HepG2 (cell line): ENCODE measurements at places on chromosomes 7 and 10. TPM values are rescaled to one million over a fixed set of nuclear protein-coding genes. Genes with fewer than 3 reads are reported as not detected.

DNA sequence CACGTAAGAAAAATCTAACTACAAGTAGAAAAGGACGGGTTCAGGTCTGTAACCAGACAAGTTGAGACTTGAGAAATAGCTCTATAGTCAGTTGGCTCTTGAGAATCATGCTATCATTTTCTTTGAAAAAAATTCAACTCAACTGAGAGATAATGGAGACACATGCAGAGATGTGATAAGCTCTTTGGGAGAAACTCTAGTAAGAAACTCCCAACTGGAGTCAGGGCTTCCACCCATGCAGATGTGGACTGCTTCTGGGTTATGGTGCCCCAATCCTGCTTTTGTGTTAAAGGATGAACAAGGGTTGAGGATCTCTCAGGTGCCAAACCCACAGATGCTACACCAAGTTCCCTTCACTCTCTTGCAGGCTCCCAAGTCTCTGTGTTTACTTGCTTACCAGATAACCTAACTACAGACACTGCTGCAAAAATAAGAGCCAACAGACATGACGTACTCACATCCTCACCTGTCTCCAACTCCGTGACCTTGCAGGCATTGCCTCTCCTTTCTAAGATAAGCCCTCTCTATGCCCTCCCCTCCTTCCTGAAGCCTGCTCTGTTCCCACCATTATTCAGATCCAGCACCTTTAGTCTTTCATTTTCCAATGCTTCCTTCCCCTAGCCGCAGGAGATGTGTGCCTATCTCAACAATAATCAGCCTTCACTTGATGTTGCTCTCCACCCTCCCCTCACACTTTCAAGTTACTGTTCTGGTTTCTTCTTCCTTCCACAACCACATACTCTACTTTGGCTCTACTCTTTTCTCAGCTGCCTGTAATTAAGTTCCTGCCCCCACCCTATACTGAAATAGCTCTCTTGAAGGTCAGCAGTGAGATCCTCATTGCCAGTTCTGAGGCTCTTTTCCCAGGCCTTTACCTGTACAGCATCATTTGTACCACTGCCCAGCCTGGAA lies 130.0 kb downstream of the ICA1 start:
- DNase-seq = no peak

DNA sequence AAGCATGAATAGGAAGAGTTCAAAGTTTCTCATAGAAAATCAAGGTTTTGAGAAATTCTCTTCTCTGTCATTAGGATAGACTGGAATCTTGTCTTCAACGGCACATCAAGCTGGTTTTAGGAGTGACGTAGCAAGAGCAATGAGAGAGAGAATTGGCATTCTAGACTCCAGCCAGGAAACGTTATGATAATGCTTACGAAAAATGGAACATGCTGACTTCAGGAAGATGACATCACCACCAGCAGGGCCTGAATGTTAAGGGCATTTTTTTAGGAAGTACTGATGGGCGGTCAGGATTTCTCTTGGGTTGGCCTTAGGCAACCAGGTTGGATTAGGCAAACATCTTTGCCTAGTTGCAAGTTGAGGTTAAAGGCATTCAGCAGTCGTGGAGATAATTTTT lies 213.2 kb upstream of the CTBP2 start:
- no peak for DNase-seq

- no peak for DNase-seq
Measured at GRCh38 chr7:42311195-42311594, 74.2 kb upstream of the GLI3 start.

Gene OGDHL
- 1.6 and 3.0 TPM in 2 replicates for total RNA-seq

- no peak for DNase-seq
Measured at GRCh38 chr7:3042861-3043489, 692 bp downstream of the CARD11 start.

GRCh38 chr7:102094316-102094650 lies 192.4 kb upstream of the SH2B2 start:
- no peak for DNase-seq

GRCh38 chr7:34236057-34236456 lies 330.7 kb downstream of the BMPER start:
- DNase-seq = no peak

DNA sequence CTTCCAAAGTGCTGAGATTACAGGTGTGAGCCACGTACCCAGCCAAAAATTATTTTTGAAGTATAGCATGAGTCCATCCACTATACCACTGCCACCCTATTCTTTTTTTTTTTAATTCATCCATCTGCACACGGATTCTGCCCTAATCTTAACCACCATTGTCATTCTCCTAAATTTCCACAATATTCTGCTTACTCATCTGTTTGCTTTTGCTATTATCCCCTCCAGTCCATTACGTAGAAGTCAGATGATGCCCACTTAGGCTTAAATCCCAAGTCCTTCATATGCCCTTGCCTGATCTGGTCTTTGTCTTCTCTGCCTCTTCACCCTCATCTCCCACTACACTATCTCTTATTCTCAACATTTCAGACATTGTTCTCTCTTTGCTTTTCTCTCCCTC lies 86.7 kb downstream of the MMRN2 start:
- DNase-seq = no peak

GRCh38 chr7:159036916-159037605 lies 107.6 kb downstream of the VIPR2 start:
- no peak for DNase-seq

Gene SPDYE11
- total RNA-seq = not detected in 2 replicates

Gene TSPAN33
- 12.9 and 15.3 TPM in 2 replicates for total RNA-seq

GRCh38 chr7:127874951-127875608 lies 156.2 kb downstream of the LRRC4 start:
- DNase-seq = no peak

DNA sequence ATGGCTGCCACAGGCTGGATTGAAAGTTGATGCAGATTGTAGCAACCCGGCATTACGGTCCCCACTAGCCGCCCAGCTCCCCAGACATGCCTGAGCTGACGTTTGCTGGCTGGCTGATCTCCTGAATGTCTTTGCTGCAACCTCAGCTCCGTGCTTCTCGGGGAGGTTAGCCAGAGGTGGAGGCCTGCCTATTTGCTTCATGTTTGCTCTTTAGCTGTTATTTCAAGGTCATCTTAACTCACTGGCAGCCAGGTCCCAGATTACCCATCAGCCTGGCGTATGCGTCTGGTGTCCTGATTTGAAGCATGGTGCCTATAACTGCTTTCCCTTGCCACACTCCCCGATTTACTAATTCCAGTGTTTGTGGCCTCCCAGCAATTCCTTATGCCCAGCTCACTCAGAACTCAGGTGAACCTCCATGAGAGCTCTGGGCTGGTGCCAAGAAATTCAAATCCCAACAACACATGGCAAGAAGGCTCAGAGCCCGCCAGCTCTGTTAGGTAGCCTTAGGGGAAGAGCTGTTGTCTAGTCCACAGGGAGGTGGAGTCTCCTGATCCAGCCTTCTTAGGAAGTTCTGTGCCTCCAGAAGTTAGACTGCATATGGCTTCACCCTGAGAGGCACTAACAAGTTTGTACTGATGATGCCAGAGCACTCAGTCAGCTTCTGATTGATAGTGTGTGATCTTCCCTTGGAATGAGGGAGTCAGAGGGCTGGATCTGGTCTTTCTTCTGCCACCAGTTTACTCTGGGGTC lies 69.7 kb upstream of the EXOC4 start:
- DNase-seq = no peak

DNA sequence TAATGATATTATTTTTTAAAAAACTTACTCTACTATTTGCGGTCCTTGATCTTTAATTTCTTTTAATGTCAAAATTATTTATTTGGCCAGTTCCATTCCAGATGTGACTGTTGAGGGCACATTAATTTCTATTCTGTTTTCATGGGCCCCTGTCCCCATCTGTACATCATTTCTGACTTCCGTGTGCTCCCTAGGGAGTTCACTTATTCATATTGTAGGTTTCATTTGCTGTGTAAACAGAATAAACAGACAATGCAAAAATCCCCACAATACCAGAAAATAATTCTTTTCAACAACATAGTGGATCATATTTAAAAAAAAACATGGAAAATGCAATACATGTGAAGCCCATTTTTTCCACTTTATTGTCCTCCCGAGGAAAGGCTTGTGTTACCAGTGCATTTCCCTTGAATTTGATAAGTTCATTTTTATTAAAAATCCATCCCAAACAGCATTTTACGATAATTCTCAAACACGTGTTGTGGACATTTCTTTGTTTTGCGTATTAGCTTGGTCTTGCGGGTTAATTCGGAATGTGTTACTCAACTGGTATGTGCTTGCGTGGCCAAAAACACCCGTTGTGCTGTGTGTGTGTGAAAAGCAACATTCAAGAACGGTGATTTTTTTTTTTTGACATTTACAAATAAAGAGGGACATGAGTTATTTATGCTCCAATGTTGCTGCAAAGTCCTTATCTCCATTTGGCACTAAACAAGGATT lies 138.4 kb downstream of the MGMT start:
- no peak for DNase-seq

Gene SMKR1
- total RNA-seq = not detected in 2 replicates

Gene LIPF
- not detected in 2 replicates for total RNA-seq

Gene RHOBTB1
- 59.5 and 80.6 TPM in 2 replicates for total RNA-seq

DNA sequence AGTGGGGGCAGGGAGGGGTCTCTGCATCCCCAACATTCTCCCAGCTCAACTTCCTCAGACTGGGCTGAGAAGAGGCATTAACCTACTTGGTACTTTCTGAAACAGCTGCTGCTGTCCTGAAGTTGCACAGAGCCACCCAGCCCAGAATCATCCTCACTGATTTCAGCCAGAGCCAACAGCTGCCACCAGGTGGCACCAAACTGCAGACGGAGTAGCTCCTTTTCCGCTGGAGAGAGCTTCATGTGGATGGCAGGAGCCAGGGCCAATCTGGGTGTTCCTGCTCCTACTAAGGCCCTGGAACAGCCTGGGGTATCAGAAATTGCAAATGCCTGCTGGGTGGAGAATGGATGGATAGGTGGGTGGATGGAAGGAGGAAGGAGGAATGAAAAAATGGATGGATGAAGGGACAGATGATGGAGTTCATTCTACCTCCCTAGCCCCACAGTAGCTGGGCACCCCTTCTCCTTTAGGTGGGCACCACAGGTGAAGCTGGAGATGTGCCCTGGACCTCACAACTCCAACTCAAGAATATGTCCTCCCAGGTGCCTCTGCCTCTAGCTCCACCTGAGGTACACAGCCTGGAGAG lies 11.8 kb upstream of the DRGX start:
- peak; percentile 52 for DNase-seq

GRCh38 chr7:105621617-105622016 lies 40.3 kb upstream of the EFCAB10 start:
- DNase-seq = no peak

DNA sequence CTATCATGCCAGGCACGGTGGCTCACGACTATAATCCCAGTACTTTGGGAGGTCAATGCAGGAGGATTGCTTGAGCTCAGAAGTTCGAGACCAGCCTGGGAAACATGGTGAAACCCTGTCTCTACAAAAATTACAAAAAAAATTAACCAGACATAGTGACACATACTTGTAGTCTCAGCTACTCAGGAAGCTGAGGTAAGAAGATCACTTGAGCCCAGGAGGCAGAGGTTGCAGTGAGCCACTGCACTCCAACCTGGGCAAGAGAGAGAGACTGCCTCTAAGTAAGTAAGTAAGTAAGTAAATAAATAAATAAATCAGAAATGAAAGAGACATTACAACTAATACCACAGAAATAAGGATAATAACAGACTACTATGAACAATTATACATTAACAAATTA lies 36.2 kb downstream of the PDLIM1 start:
- no peak for DNase-seq

DNA sequence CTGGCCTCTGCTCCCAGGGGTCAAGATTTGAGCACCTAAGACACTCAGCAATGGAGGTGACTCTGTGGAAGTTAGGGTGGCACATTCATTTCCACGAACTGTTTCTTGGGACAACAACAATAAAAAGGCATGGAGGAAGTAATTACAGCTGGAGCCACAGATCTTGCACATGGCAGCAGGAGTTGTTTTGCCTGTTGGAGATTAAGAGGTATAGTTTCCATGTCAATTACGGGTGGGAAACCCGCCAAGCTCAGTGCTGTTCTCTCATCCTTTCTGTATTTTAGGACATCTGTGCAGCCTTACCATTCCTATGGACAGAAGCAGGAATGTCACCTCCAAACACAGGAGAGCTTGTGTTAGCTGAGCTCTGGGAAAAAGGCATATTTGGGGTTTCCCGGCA lies 201.2 kb downstream of the SNX10 start:
- DNase-seq = no peak

GRCh38 chr10:601660-601963 lies 87.9 kb downstream of the DIP2C start:
- DNase-seq = no peak

GRCh38 chr10:129046065-129046681 lies 420.9 kb upstream of the MGMT start:
- no peak for DNase-seq

DNA sequence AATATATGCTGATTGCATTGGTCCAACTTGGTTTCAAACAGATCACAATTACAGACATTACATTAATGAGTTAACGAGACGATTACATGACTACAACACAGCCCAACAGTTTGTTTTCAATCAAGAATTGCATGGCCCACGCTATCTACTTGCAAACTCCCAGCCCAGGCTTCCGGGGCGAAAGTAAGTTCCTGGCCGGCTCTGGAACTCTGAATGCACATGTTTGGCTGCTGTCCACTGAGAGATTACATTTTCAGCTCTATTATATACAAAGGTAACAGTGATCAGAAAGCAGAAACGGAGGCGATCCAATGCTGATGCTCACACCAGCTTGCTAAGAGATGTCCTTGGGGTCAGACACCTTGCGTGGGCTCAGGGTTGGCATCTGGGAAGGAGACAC lies 206.3 kb downstream of the FANK1 start:
- DNase-seq = no peak

Gene LIPJ
- not detected in 2 replicates for total RNA-seq

GRCh38 chr7:75694638-75695399 lies 43.9 kb downstream of the HIP1 start:
- no peak for DNase-seq

GRCh38 chr10:104427989-104428388 lies 74.4 kb downstream of the CFAP58 start:
- no peak for DNase-seq

GRCh38 chr7:96059075-96059474 lies 262.8 kb downstream of the SLC25A13 start:
- no peak for DNase-seq

Gene GRID2IP
- total RNA-seq = not detected in 2 replicates

Gene CALHM1
- 0.04 TPM in 1 of 2 replicates, not detected in the other for total RNA-seq

Gene AKR1C8
- not detected in 2 replicates for total RNA-seq

Gene CREM
- 25.4 and 30.6 TPM in 2 replicates for total RNA-seq

Gene CRYGN
- total RNA-seq = not detected in 2 replicates

Gene LRRN3
- 0.07 TPM in 1 of 2 replicates, not detected in the other for total RNA-seq

DNA sequence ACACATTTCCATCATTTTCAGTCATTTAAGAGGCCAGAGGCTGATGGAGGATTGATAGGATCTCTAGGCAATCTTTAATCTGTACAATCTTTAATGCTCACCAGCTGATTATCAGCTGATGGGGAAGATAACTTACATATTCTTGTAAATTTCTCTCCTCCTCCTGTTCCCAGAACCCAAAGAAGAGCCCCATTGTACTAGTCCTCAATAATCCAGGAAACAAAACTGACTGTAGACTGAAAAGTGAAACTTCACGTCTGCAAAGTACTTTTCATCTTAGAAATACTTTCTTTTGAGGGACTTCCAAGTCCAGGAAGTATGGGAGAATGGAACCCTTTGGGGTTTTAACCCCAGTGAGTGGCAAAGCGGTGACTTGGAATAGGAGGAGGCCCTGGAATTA lies 283.3 kb downstream of the FRMD4A start:
- no peak for DNase-seq

GRCh38 chr10:13758312-13758711 lies 171.5 kb downstream of the PRPF18 start:
- DNase-seq = no peak
